Upper lobe of right lung (tissue), 1 donor: ENCODE measurements at places on chromosomes 4 and X.

GRCh38 chr4:71380788-71381187, 42.0 kb downstream of the SLC4A4 start:
- DNase-seq, result no peak

- no peak for DNase-seq
Observed at GRCh38 chrX:112757946-112758345, 78.2 kb upstream of the LHFPL1 start.

DNA sequence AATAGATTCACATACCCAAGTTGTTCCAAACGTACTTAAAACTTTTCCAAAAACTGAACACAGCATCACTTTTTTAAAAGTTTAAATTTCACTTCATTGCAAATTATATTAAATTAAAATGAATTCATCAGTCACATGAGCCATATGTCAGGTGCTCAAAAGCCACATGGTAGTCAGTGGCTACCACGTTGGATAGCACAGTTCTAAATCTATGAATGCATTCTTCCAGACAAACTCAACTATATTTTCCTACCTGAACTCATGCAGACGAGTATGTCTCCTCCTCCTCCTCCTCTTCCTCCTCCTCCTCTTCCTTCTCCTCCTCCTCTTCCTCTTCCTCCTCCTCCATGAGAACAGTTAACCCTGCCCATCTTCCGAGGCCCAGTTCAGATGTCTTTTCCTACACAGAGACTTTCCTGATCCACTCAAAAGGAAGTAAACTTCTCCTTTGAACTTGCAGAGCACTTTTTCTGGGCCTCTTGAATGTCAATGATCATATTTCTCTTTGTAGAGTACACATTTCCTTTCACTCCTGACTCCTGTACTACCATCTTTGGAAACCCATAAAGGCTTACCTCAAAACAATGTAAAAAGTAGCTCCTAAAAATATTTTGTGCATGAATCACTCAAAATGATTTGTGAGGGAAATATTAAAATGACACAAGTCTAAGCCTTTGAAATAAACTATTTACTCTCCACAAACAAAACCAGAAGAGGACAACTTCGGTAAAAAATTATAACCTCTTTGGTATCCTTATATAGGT, 172.6 kb downstream of the AMELX start:
- DNase-seq, result no peak

DNA sequence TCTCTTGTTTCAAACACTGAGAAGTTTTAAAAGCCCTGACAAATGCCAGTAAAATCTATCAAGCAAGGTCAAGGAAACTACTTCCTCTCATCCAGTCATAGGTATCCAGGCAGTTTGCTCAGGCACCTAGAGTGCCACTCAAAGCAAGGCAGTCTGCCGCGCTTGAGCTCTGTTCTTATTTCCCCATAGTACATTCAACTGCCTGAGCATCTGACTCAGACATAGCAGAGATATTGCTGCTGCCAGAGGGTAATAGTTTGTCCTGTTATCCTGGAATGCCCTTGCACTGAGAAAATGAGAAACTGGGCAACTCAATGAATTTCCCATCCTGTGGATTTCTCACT, 16.1 kb upstream of the ATP8A1 start:
- DNase-seq, result peak; percentile 79

DNA sequence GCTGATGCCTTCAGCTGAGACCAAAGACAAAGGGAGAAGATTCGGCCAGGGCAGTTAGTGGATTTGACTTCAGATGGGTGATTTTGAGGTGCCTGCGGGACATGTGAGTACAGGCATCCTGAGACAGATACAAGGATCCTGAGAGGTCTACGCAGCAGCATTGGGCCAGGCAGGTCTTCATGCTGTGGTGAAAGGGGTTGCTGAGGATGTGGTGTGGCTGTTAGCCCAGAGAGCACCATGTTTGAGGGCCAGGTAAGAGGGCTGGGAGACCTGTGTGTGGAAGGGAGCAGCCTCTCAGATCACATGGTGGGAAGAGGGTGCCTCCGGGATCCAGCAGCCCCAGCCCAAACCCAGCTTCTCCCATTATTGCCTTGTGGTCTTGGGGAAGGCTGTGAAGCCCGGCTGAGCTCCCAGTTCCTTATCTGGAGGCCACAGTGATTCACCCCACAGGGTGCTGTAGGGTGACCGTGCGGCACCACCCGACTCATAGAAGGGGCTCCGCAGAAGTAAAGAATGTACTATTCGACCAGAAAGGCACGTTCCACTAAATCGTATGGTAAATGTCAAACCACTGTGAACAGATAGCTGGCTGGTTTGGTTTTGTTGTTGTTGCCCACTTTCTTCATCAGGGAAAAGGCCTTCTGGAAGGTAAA, 27.7 kb upstream of the TADA2B start:
- no peak for DNase-seq

DNA sequence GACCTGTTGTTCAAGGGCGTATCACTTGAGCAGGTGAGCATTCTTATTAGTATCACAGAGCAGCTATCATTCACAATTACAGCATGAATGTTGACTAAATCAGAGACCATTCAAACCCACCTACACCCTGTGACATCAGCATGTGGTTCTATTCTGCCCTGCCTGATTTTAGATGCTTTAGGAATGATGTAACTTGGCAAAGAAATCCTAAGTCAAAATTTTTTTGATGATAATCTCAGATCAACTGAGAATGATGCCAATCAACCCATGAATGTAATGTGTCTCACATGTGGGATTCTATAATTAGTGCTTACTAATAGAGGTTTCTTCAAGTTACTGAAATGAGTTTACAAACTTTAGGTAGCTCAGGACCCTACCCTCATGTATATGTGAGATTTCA, 13.4 kb upstream of the CHIC2 start:
- DNase-seq, result no peak

- no peak for DNase-seq
Observed at GRCh38 chr4:24720436-24720835, 74.9 kb upstream of the SOD3 start.

GRCh38 chrX:55794405-55794804, 76.9 kb downstream of the RRAGB start:
- DNase-seq, result no peak

- DNase-seq, result no peak
Observed at GRCh38 chr4:76950956-76951671, 1.6 kb downstream of the SEPTIN11 start.

DNA sequence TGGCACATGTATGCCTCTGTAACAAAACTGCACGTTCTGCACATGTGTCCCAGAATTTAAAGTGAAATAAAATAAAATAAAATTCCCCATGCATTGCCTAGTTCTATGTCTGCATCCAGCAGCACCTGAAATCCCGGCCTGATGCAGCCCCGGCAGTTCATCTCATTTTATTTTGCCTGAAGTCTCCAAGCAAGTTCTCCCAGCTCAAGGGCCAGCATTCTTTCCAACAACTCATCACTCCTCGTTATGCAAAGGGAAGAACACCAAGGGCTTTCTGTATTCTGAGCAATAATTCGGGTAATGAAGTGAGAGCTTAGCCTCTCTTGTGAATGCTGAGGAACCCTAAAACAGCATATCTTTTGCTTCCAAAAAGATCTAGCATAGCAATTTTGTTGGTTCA, 2.7 kb downstream of the ENPP6 start:
- DNase-seq, result no peak

DNA sequence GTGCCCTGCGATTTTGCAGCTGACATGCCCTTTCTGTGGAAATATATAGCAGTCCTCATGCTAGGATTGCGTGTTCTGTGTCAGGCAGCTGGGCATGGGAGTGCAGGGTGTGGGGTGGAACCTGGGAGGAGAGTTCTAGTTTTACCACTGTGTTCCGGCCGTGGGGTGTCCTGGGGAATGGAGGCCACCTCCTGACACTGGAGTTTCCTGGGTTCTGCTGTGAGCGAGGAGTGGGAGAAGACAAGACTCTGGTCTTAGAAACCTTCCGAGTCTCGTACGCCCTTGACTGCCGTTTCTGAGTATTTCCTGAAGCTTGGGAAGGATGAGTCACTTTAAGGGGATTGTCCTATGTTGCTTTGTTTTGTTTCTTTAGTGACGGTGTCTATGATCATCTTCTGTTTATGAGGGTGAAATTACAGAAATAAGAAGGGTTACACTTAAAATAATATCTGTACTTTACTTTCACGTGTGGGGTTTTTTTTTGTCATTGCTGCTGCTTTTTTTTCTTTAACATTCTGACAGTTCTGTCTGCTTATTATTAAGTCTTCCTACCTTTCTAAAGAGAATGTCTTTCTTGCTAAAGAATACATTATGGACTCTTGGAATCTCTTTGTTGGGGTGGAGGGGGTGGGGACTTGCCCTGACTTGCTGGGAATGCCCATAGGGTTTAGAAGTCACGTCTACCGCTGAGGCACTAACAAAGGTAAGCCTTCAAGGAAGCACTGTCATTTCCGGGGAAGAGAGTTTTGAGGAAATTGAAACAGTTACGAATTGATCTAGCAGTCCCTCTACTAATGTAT, 19.1 kb downstream of the CD99 start:
- no peak for DNase-seq

- no peak for DNase-seq
Observed at GRCh38 chrX:13471269-13471668, 98.1 kb upstream of the EGFL6 start.

GRCh38 chrX:123685232-123685631, 47.6 kb downstream of the THOC2 start:
- DNase-seq, result no peak

DNA sequence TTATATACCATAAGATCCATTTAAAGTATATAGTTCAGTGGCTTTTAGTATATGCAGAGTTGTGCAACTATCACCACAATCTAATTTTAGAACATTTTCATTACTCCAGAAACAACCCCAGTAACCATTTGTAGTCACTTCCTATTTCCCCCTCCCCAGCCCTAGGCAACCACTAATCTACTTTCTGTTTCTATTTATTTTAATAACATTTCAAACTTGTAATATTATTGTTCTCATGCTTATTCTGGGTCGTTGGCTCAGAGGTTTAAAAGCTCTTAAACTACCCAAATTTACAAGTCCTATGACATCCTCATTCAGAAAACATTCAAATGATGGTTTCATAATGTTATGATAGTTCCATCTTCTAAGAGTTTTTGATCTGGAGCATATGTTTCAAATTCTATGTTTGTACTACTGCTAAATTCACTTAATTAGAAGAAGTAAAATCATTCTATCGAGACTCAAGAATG, 18.4 kb downstream of the XIAP start:
- no peak for DNase-seq

DNA sequence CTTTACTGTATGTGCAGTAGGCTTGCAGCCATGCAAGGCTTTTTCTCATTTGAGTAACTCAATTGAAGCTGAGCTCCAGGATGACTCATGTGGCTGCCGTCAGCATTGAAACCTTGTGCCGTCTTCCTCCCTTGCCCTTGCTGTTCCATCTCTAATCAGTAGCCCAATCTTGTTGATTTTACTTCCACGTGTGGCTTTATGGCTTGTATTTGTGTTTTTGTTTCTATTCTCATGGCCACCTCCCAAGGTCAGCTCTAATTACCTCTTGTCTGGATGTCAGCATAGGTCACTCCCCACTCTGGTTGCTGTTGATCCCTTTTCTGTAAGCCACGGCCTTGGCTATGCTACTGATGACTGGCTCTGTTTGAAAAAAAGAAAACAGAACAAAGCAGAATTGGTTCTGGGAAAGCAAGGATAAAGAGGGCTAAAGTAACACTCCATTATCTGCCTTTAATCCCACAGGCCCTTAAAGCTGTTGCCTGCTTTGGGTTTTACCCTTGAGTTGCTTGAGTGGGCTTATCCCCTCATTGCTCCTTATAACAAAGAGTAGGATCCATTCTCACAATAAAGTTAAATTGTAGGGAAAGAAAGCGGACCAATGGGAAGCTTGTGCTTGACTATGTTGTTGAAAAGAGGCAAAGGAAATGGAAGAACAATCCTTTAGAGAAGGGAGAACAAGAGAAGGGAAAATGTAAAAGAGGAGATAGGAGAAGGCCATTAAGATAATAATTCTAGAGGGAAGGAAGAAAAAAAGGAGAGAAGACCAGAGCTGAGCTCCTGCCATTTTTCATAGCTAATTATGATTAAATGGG, 173.9 kb upstream of the PGRMC2 start:
- no peak for DNase-seq

- DNase-seq, result no peak
Observed at GRCh38 chr4:114998316-114998715, 115.1 kb downstream of the NDST4 start.

- DNase-seq, result no peak
Observed at GRCh38 chr4:150583287-150584110, 1.5 kb downstream of the MAB21L2 start.

DNA sequence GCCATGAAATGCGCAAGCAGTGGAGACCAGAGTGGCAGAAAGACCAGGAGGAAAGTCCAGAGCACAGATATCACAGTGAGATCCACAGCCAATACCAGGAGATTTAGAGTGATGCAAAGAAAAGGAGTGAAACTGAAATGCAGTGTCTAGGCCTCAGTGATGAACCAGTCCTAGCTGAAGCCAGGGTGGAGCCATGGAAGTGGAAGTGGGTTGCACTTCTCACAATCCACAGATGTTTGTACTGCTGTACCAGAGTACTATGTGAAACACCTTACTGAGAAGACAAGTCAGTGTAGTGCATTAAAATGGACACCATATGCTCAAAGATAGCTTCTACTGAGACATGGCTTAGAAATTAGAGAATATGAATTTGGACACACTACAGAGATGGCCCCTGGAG, 403.3 kb downstream of the HNRNPD start:
- DNase-seq, result no peak

GRCh38 chr4:96598465-96598864, 758.6 kb downstream of the PDHA2 start:
- no peak for DNase-seq

- no peak for DNase-seq
Observed at GRCh38 chr4:173498771-173499170, 31.3 kb downstream of the HAND2 start.
